ENCODE measurements at places on chromosomes 1 and 21. TPM values are rescaled to one million over a fixed set of nuclear protein-coding genes. Genes with fewer than 3 reads are reported as not detected.

The BSND gene
- not detected for total RNA-seq

The ATAD3C gene
- 0.72 TPM for total RNA-seq

The FMO3 gene
- 1.8 TPM for total RNA-seq

The OR2L3 gene
- 0.79 TPM for total RNA-seq

The MAP3K21 gene
- total RNA-seq = 2.1 TPM

The ROR1 gene
- total RNA-seq = 16.5 TPM

The CRNN gene
- total RNA-seq = not detected

The CFAP45 gene
- 1.3 TPM for total RNA-seq

The SPRR1A gene
- not detected for total RNA-seq

The TRIM58 gene
- 4.7 TPM for total RNA-seq

The SDC3 gene
- total RNA-seq = 99.3 TPM

The NPL gene
- 14.3 TPM for total RNA-seq

The REN gene
- not detected for total RNA-seq

The CD34 gene
- 10.5 TPM for total RNA-seq

The UQCRHL gene
- 8.4 TPM for total RNA-seq

The TTC3 gene
- total RNA-seq = 289 TPM

The ESRRG gene
- 42.7 TPM for total RNA-seq

The RGS8 gene
- 6.8 TPM for total RNA-seq

The ELF3 gene
- total RNA-seq = 0.59 TPM

The CHI3L1 gene
- 14.2 TPM for total RNA-seq

The TNFRSF9 gene
- 0.11 TPM for total RNA-seq

The ACTA1 gene
- 1.5 TPM for total RNA-seq

The BARHL2 gene
- 0.10 TPM for total RNA-seq

The FMO2 gene
- total RNA-seq = 4.7 TPM

The SPATA46 gene
- not detected for total RNA-seq

The HSPB7 gene
- total RNA-seq = 1.6 TPM
